ENCODE measurements at places on chromosomes 2 and 18. TPM values are rescaled to one million over a fixed set of nuclear protein-coding genes. Genes with fewer than 3 reads are reported as not detected.

DNA sequence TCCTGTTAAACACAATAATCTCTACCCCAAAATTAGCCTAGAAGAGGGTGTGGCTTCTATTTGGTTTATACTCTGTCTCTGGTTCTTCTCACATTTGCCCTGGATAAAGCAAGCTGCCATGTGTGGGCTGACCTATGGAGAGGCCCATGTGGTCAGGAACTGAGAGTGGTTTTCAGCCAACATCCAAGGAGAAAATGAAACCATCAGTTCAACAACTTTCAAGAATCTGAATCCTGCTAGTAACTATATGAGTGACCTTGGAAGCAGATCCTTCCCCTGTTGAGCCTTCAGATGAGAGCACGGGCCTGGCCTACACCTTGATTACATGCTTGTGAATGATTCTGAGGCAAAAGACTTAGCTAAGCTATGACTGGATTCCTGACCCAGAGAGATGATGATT is 11.5 kb upstream of the TRIB2 start:
- no peak for DNase-seq

- DNase-seq = no peak
These were observed 54.2 kb downstream of the MRPL35 start for GRCh38 chr2:86253424-86253823.

GRCh38 chr2:53620981-53621380 is 146.6 kb upstream of the CHAC2 start:
- no peak for DNase-seq

CCDC148 gene
- total RNA-seq = 6.3 TPM

DSG4 gene
- not detected for total RNA-seq

DNA sequence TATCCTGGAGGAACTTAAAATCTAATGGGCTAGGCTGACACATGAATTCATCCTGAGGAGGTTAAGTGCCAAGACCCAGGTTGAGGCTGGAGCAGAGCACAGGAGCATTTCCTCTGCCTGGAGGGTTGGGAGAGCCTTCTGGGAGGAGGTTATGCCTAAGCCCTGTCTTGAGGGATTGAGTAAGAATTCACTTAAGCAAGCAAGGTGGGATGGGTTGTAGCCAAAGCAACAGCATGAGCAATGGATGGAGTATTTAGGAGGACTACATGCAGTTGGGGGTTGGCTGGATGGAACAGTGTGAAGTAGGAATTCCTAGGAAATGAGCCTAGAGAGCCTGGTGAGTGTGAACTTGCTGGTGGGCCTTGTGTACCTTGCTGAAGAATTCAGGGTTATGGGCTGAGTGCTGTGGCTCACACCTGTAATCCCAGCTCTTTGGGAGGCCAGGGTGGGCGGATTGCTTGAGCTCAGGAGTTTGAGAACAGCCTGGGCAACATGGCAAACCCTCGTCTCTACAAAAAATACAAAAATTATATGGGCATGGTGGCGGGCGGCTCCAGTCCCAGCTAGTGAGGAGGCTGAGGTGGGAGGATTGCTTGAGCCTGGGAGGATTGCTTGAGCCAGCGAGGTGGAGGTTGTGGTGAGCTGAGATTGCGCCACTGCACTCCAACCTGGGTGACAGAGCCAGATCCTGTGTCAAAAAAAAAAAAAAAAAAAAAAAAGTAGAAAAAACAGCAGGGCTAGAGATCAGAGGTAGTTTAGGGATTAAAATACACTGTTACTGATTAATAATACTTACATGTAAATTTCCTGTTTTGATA is 22.2 kb downstream of the TANC1 start:
- no peak for DNase-seq

STPG4 gene
- 0.79 TPM for total RNA-seq

- DNase-seq = no peak
These were observed 138.6 kb downstream of the MAP3K20 start for GRCh38 chr2:173214213-173214612.

DNA sequence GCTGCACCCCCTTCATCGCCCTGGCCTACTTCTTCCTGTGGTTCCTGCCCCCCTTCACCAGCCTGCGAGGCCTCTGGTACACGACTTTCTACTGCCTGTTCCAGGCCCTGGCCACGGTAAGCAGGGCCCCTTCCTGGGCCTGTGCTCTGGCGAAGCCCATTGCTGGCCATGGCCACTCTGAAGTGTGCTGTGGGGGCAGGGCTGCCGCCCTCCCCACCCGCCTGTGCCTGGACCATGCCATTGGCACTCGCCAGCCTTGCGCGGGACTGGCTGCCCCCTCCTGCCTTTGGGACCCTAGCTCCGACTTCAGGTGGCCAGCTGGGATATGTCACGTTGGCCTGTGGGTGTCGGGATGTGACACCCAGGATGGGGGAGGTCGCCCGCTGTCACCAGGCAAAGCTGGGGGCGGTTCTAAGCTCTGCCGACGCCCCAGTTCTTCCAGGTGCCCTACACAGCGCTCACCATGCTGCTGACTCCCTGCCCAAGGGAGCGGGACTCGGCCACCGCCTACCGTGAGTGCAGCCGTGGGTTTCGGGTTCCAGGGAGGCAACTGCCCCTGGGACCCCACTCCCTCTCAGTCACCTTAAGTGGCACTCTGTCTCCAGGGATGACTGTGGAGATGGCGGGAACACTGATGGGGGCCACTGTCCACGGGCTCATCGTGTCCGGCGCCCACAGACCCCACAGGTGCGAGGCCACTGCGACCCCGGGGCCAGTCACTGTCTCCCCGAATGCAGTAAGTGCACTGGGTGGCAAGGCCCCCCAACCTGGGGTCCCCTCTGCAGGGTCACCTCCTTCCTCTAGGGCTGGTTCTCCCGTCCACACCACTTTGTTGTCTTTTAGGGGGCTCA is 7.2 kb downstream of the MFSD2B start:
- DNase-seq = no peak

All from Caco-2 (cell line).